ENCODE measurements at places on chromosomes 5 and 9.

DNA sequence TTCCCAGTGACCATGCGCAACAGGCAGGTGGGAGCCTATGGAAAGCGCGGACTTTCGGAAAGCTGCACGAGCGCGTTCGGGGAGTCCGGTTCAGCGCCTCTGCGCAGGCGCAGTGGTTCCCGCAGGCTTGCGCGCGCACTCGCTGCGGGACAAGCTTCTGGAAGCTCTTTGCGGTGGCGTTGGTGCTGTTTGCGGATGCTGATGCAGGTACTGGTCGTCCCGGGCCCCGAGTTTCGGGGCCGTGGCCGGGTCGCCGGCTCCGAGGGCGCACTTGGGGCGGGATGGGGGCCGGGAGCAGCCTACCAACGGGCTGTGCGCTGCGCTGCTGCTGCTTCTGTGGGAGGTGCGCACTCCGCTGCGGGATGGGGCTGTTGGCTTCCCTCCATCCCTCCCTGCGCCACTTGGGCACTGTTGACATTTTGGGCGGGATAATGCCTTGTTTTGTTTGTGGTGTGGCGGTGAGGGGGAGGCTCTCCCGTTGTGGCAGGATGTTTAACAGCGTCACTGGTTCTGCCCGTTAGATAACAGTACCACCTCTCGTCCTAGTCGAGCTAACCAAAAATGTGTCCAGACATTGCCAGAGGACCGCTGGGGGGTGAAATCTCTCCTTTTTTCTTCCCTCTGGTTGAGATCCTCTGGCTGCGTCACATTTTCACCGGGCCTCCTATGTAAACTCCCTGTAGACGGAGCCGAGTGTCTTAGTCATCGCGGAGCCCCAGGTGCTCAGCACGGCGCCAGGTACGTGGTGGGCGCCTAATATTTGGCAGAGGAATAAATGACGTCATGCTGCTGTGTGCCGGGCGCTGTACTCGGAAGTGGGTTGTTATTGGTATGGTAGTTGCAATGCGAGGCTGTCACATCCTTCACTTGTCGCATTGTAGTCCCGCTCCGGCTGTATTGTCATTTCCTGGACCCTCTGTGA is at the start of gene ZNF483:
TSS of gene ZNF483 (plus strand) at position 124 of the 922 bp plus-strand sequence. CDS start 2,217 bp downstream, outside the sequence.
- H3K27ac ChIP-seq, result peak within 1 kb of the TSS; percentile 86
- H3K4me3 ChIP-seq, result peak within 1 kb of the TSS; percentile 83
- peaks cover 7% of the 10 kb centered on the region for H3K36me3 ChIP-seq

DNA sequence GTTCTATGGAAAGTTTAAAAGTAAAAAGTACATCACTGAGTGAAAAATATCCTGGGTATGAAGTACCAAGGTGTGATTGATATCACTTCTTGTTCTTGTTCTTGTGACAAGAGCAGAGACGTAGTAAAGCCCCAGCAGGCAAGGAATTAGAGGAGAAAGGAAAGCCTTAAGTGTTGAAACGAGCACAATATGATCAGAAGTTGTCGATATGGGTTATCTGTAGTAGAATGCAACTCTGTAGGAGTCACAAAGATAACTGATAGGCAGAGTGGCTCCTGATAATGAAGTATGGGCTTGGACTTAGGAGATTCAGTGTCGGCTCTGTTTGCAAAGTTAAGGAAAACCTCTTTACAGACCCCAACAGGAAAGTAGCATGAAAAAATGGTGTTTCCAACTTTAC is 1179.1 kb downstream of the DTWD2 start:
- H3K4me3 ChIP-seq, result no peak overlapping the region
- no peaks in the 10 kb centered on the region for H3K4me1 ChIP-seq
- DNase-seq, result no peak
- H3K27ac ChIP-seq, result no peak overlapping the region
- no peaks in the 10 kb centered on the region for H3K36me3 ChIP-seq

DNA sequence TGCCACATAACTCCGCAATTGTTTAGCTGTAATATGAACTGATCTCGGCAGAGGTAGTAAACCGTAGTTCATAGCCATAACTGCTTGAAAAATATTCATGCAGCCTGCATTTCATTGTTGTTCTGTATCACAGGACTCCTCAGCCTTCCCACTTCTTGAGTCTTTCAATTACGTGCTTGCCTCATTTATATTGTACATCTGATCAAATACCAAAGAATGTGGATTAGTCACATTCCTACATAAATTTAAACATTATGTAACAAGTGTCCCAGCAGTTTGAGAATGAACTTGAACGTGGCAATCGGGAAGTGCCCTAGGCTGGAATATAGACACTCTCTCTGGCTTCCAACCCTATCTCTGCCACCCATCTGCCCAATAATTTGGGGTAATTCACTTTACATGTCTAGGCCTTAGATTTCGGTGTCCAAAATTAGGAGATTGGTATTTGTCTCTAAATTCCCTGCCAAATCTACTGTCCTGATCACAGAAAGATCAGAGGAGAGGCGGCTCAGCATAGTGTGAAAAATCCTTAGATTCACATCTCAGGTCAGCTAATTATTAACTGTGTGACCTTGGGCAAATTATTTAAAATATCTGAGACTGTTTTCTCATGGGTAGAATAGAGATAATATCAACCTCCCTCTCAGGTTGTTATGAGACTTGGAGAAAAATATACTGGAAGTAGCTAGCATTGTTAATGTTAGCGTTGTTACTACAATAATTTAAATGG is 215.1 kb upstream of the RFX3 start:
- peaks cover 2% of the 10 kb centered on the region for H3K4me1 ChIP-seq
- no peak overlapping the region for H3K27ac ChIP-seq
- no peaks in the 10 kb centered on the region for H3K36me3 ChIP-seq
- H3K4me3 ChIP-seq, result no peak overlapping the region

GRCh38 chr5:96079075-96079474 is 117.4 kb upstream of the ELL2 start:
- H3K27me3 ChIP-seq, result peaks cover 5% of the 10 kb centered on the region
- DNase-seq, result no peak
- H3K4me1 ChIP-seq, result no peaks in the 10 kb centered on the region
- no peaks in the 10 kb centered on the region for H3K36me3 ChIP-seq
- H3K27ac ChIP-seq, result no peak overlapping the region

DNA sequence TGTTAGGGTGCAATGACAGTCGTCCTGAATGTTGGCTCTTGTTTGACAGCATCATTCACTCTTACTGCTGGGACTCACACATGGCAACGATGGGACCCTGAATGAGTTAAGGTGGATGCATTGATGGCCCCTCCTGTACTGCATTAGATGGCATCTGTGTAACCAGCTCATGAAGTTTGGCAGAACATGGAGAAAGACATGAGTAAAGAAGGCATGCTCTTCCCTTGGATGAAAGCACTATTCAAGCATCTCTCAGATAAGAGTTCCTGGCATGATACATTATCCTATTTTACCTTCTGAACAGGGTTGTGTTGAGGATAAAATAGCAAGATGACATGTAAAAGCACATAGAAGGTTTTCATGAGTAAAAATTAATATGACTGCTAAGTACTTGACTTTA is 142.2 kb upstream of the GAS1 start:
- no peak for DNase-seq
- H3K4me1 ChIP-seq, result no peaks in the 10 kb centered on the region
- H3K27me3 ChIP-seq, result no peaks in the 10 kb centered on the region
- no peak overlapping the region for H3K27ac ChIP-seq
- H3K4me3 ChIP-seq, result no peak overlapping the region

- H3K4me1 ChIP-seq, result no peaks in the 10 kb centered on the region
- H3K27ac ChIP-seq, result no peak overlapping the region
- peaks cover 13% of the 10 kb centered on the region for H3K27me3 ChIP-seq
- no peak overlapping the region for H3K4me3 ChIP-seq
- no peak for DNase-seq
- H3K36me3 ChIP-seq, result no peaks in the 10 kb centered on the region
Observed at GRCh38 chr9:38183994-38184568, 115.1 kb upstream of the SHB start.

GRCh38 chr9:89036383-89036782 is 45.1 kb downstream of the S1PR3 start:
- DNase-seq, result no peak
- H3K4me3 ChIP-seq, result no peak overlapping the region
- peaks cover 16% of the 10 kb centered on the region for H3K27me3 ChIP-seq
- H3K36me3 ChIP-seq, result no peaks in the 10 kb centered on the region

DNA sequence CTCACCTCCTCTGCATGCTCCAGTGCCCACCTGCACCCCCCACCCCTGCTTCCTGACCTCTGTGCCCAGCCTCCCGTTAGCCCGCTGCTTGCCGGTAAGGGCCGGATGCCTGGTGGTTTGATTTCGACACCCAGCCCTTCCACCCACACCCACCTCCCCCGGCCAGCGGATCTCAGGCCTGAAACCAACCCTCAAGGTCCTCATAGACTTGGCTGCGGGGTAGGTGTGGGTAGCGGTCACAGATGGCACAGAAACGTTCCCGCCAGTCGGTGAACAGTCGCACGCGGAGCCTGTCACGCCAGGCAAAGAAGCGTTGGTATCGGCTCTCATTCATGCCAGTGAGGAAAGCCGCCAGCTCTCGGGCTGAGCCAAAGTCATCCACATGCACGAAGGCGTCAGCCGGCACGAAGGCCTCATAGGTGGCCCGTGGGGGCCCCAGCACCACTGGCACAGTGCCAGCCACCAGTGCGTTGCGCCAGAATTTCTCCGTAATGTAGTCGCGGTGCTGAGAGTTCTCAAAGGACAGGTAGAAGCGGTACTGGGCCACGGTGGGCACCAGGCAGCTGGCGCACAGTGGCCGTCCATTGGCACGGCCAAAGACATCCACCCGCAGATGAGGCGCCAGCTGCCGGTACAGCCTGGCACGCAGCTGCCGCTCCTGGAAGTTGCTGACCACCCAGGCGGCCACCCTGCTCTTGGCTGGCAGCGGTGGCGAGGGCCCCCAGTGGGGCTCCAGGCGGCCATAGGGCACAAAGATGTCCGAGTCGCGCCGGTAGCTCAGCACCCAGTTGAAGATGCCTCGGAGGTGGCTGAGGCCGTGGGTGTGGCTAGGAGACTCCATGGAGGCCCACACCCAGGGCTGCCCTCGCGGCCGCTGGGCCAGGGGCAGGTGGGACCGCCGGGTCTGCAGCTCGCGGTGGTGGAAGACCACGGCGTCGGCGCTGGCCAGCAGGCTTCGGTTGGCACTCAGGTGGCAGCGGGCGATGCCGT is 1.1 kb downstream of the FUT7 start:
- peaks cover 69% of the 10 kb centered on the region for H3K4me1 ChIP-seq
- H3K27me3 ChIP-seq, result peaks cover 44% of the 10 kb centered on the region
- peak overlapping the region; percentile 54 for H3K4me3 ChIP-seq
- no peaks in the 10 kb centered on the region for H3K36me3 ChIP-seq
- peak overlapping the region; percentile 76 for H3K27ac ChIP-seq
- peak; percentile 57 for DNase-seq

DNA sequence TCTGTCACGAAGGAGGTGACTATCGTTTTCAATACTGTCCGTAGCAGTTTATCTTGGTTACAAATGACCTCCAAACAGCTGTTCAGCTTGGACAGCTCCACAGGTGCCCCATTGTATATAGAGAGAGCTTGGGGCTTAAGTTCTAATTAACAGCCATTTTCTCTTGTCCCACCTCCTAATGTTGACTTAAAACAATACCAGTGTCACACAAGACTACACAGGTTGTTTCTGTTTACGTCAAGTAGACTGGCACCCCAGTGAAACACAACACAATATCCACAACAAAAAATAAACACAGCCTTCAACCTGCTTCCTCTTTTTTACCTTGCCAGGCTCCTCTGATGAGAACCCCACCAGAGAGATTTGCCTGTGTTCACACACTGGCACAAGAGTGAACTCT is 39.8 kb upstream of the TLE1 start:
- H3K27me3 ChIP-seq, result no peaks in the 10 kb centered on the region
- H3K4me3 ChIP-seq, result no peak overlapping the region
- no peaks in the 10 kb centered on the region for H3K36me3 ChIP-seq
- H3K4me1 ChIP-seq, result no peaks in the 10 kb centered on the region
- no peak for DNase-seq

DNA sequence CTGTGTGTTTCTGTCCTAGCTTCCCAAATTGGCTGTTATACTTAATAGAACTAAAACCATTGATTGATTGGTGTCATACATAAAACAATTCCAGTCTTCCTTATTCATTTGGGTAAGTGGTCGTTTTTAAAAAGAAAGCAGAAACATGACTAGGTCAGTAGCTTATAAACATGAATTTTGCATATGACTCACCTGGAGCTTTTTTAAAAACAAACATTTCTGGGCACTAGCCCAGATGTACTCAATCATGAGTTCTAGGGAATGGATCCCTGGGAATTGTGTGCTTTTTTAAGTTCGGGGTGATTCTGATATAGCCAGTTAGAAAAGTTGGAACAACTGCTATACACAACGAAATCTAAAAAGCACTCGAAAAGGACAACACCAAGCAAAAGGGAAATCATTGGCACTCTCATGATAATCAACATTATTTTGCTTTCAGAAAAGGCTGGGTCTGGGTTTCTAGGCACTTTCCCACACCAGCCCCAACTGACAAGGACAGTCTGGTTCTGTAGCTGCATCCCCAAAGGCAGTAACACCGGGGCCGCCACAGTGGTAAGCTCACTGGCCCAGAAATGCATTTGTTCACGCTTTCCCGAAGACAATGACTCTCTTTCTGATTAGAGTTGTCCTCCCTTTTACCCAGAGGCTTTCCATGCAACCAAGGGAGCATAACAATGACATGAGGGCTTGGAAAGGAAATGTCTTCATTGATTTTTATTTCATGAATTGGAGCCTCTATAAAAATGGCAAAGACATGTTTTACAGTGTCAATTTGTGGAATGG is 664.9 kb upstream of the WWC1 start:
- no peak overlapping the region for H3K27ac ChIP-seq
- H3K4me1 ChIP-seq, result no peaks in the 10 kb centered on the region
- DNase-seq, result no peak
- no peaks in the 10 kb centered on the region for H3K36me3 ChIP-seq
- H3K4me3 ChIP-seq, result no peak overlapping the region

DNA sequence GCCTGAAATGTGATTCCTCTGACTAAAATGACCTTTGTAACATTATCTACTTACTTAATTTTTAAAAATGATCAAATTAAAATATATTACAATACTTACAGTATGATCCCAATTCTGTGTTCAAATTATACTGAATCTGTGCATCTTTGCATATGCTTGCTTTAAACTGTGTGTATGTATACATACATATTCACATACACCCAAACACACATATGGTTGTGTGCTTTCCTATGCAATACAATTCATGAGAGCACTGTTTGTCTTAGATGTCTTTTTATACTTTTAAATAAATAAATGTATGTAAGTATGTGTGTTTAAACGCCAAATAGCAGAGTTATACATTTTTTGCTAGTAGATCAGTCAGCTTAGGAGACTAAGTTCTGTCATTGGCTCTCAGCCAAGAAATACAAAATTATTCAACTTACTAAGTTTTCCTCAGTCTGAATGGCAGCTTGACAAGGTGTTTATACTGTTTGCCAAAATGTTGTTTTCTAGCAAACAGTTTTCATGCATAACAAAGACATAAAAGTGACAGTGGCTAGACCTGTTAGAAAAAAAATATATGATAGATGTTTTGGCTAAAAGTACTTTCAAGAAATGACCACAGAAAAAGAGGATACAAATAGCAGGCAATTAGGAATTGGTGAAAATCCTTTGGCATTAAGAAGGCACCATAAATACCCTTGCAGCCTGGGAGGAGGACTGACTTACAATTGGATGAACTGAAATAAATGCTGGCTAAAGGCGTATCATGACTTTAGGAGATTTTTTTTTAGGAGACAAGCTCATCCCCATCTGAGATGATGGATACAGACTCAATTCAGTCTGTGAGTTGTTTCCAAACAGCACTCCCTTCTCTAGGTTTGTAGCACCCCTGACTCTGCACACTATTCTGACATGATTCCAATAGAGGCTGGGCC is 7.9 kb downstream of the TICAM2 start:
- peaks cover under 1% of the 10 kb centered on the region for H3K4me1 ChIP-seq
- H3K36me3 ChIP-seq, result no peaks in the 10 kb centered on the region
- DNase-seq, result no peak
- H3K4me3 ChIP-seq, result no peak overlapping the region

GRCh38 chr5:175464074-175464941 is 14.1 kb upstream of the SFXN1 start:
- peaks cover 22% of the 10 kb centered on the region for H3K27me3 ChIP-seq
- peaks cover 6% of the 10 kb centered on the region for H3K4me1 ChIP-seq
- no peaks in the 10 kb centered on the region for H3K36me3 ChIP-seq
- no peak overlapping the region for H3K4me3 ChIP-seq
- H3K27ac ChIP-seq, result no peak overlapping the region
